COLO829 (cell line): ENCODE measurements at places on chromosomes 1 and 21.
A peak's percentile ranks its signal among the peaks of the same experiment; 100 is the strongest.

DNA sequence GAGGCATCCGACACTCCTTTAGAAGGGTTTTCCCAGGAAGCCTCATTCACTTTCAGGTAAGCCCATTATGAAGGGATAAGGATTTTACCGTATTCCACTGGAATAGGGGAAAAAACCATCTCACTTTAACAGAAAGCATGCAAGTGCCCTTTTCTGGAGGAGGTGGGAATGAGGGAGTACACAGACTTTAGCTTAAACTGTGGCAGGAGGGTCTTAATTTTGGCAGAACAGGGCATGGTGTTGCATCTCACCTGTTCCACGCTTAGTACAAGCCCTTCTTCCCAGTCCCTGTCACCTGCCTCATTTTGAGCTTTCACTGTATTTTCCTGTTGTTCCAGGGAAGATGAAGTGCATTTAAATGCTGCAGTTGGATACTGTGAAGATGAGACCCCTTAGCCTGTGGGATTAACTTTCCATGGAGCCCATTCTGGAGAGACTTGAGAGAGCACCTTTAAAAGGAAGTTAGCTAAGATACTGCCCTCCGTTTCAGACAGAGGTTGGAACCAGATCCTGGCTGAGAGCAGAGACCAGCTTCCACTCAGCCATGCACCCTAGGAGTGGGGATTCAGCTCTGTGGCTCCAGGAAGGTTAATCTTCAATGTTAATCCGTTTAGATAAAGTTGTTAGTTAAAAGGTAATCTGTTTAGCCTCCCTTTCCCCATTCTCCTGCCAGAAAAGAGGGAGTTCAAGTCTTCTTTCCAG, 42.6 kb downstream of the PBX1 start:
- DNase-seq = no peak

- DNase-seq = no peak
Measured at GRCh38 chr1:88730132-88730675, 46.1 kb downstream of the PKN2 start.

- DNase-seq = no peak
Measured at GRCh38 chr1:232423591-232423990, 206.3 kb downstream of the SIPA1L2 start.

- DNase-seq = no peak
Measured at GRCh38 chr1:155940993-155941844, at the start of gene RXFP4. Gene RXFP4, plus strand, starts transcription at chr1:155941638. Its CDS starts 72 bp downstream, at chr1:155941710.

- DNase-seq = no peak
Measured at GRCh38 chr1:36866169-36866814, 168.0 kb downstream of the GRIK3 start.

- peak; percentile 49 for DNase-seq
Measured at GRCh38 chr1:171984850-171985485, 143.7 kb downstream of the DNM3 start.

DNA sequence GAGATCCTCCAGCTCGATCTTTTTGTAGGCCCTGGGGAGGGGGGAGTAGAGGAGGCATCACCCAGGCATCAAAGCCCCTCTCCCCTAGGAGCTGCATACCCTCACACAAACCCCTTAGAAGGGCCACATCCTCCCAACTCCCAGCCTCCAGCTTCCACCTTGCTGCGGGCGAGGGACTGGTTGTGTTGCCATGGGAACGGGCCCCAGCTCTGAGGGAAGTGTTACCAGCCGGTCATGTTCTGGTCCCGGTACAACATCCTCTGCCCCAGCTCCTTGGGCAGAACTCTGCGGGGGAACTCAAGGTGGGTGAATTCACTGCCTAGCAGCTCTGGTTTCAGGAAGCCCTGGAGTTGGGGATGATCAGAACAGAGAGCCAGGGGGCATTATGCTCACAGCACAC, 4.1 kb downstream of the PPM1J start:
- no peak for DNase-seq

GRCh38 chr1:31241321-31241720, 1.6 kb upstream of the NKAIN1 start:
- DNase-seq = no peak

- no peak for DNase-seq
Measured at GRCh38 chr1:240070188-240070587, 21.5 kb upstream of the FMN2 start.
